Skin of body (tissue), 3 donors: ENCODE measurements at places on chromosomes 7 and 10. TPM values are rescaled to one million over a fixed set of nuclear protein-coding genes. Genes with fewer than 3 reads are reported as not detected.
A peak's percentile ranks its signal among the peaks of the same experiment; 100 is the strongest.

- no peak for DNase-seq
Observed at GRCh38 chr10:123621916-123622315, 44.2 kb upstream of the GPR26 start.

DNA sequence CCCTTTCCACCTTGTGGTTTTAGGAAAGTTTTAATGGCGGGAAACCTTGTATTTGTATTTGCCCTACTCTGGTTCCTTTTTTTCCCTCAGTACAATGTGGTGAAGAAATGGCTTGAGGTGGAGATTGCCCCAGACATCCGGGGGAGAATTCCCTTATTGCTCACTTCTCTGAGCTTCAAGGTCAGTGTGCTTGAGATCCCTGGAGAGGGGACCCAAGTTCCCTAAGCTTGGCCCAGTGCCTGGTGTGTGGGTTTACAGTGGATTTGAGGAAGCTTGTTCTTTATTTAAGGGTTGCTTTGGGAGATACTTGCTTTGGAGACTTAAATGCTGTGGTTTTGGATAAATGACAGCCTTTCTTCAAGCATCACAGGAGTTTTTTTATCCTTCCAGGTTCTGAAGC lies 18.3 kb downstream of the CALHM2 start:
- no peak for DNase-seq

DNA sequence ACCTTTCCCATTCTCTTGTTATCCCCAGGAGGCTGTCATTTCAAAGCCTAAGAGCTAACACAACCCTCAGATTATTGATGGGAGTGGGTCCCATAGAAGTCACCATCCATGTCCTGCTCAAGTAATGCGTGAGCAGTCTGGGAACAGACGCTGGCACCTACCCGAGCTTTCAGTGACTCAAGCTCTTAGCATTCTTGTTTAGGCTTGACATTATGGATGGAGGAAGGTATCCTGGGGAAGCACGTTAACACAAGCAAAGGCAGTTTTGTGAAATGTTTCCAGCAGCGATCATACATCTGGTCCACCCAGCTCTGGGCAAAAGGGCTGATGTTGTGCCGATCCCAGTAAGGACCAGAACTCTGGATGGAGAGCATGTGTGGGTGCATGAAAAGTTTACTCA lies 30.0 kb upstream of the AUTS2 start:
- no peak for DNase-seq

DNA sequence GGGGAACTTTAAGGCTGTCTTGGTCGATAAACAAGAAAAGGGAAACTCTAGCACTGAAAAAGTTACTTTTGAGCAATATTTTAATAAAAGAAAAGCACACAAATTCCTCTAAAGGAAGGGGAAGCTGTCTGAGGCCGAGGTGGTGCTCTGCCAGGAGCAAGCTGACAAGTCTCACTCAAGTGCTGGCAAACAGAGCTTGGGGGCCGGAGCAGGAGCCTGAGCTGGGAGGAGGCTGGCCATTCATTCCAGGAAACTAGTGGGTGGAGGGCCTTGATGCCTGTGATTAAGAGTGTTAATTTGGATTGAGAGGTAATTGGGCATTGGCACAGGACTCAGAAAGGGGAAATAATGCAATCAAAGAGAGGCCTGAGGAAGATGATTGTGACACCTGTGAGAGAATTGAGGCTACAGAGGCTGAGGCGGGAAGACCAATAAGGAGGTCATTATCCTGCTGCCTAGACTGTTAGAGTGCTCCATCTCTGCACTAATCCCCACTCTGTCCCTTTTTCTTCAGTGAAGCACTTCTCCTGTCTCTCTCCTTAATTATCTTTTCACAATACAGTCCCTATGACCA lies 154.9 kb upstream of the COL1A2 start:
- DNase-seq = no peak

DNA sequence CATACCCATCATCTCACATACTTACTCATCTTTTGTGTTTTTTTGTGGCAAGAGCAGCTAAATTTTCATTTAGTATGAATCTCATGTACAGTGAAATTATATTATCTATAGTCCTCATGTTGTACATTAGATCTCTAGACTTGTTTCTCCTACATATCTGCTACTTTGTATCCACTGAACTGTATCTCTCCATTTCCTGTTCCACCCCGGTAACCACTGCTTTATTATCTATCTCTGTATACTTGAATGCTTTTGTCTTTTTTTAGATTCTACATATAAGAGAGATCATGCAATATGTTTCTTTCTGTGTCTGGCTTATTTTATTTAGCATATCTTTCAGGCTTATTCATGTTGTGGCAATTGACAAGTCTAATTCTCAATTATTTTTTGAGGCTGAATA lies 125.1 kb downstream of the ANKRD7 start:
- DNase-seq = no peak

DNA sequence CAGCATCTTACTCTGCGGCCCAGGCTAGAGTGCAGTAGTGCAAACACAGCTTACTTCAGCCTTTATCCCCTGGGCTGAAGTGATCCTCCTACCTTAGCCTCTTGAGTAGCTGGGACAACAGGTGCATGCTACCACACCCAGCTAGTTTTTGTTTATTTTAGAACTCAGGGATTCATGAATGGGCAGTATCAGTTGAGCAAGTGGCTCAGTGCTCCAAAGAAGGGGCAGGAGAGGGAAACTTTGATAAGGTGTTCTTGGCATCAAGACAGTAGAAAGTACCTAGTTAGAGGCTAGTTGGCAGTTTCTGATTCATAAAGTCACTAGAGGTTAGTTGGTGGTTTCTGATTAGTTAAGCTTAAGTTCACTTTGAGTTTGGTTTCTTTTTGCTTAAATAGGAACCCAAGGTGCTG lies 18.4 kb downstream of the TRIM24 start:
- no peak for DNase-seq

DNA sequence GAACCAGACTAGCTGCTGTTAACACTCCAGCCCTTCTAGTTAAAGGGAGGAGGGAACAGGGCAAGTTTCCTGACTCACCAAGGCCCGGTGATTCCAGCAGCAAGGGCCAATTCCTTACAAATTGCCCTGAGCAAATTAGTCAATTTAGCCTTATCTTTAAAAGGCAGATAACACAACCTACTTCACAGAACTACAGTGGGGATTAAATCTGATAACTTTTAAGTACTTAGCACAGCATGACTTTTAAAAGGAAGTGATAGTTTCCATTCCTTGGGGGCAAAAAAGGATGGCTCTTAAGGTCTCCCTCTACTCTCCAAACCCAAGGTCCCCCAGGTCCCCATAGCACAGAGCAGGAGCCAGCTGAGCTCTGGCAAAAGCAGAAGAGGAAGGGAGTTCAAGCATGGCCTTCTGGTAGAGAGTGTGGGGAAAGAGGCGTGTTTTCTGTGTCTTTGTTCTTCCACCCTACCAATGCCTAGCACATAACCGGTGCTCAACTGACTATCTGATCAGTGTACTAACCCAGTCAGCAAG lies 4.0 kb downstream of the CDCA7L start:
- no peak for DNase-seq

DNA sequence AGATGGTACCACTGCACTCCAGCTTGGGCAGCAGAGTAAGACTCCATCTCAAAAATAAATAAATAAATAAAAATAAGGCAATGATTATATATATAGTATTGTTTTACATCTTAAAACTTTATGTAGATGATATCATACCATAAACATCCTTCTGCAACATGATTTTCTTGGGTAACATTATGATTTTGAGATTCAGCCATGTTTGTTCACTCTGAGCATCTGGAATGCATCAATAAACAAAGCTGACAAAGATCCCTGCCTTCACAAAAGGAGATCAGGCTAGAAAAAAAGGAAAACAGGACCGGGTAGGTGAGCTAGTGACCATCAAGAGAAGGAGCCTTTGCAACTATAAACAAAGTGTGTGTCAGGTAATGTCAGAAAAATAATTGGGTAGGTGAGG lies 31.9 kb upstream of the KAT6B start:
- DNase-seq = peak; percentile 36

DNA sequence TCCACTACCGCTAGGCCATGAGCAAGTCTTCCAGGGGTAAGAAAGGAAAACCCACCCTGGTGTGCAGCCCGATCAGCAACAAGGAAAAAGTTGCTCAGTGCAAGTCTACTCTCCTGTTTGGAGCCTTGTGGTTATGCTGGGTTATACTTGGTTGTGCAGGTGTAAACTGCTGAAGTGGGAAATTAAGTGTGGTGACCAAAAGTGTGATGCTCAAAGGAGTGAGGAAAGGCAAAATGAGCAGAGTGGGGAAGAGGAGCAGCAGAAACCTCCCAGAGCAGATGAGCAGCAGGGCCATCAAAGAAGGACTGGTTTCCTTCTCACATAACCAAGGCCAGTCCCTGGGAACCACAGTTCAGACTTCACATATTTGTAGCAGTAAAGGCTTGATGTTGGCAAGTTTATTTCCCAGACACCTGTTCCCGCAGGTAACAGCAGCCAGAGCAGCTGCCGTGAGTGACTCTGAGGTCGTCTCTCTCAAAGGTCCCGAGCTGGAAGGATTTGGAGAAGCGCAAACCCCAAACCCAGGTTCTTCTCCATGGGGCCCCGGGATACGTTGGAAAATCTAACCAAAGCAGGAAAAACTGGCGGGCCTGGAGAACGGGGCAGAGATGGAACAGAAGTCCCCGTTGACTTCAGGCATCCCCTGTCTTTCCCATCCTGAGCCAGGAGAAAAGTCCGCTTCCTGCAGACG lies 607 bp upstream of the SMO start:
- peak; percentile 61 for DNase-seq

GRCh38 chr10:26593896-26594295 lies 103.6 kb upstream of the PDSS1 start:
- no peak for DNase-seq

DNA sequence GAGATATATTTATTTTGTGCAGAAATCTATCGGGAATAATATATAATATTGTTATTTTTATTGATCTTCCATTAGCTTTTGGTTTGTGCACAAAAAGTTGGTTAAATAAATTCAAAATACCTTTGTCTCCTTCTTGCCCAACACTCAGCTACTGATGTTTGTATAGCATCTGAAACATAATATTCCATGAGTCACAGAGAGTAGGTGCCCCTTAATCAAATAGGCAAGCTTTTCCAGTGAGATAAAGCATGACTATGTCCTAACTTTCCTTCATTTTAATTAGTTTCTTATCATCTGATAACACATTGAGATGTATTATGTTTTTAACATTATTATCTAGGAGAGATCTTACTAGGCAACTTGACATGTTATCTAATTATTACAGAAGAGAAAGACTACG lies 432.2 kb downstream of the KIF20B start:
- DNase-seq = no peak

DNA sequence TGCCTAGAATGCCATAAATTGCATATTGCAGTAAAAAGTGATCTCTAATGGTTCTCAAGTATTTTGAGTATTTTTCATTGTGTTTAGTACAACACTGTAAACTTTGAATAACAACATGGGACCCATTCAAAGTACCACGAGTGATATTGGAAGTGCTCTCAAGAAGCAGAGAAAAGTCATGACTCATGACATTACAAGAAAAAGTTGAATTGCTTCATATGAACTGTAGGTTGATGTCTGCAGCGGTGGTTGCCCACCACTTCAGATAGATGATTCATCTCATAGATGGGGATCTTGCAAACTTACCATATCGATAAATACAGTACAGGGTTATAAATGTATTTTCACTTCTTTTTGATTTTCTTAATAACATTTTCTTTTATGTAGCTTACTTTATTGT lies 33.9 kb downstream of the ENTPD1 start:
- DNase-seq = no peak

DNA sequence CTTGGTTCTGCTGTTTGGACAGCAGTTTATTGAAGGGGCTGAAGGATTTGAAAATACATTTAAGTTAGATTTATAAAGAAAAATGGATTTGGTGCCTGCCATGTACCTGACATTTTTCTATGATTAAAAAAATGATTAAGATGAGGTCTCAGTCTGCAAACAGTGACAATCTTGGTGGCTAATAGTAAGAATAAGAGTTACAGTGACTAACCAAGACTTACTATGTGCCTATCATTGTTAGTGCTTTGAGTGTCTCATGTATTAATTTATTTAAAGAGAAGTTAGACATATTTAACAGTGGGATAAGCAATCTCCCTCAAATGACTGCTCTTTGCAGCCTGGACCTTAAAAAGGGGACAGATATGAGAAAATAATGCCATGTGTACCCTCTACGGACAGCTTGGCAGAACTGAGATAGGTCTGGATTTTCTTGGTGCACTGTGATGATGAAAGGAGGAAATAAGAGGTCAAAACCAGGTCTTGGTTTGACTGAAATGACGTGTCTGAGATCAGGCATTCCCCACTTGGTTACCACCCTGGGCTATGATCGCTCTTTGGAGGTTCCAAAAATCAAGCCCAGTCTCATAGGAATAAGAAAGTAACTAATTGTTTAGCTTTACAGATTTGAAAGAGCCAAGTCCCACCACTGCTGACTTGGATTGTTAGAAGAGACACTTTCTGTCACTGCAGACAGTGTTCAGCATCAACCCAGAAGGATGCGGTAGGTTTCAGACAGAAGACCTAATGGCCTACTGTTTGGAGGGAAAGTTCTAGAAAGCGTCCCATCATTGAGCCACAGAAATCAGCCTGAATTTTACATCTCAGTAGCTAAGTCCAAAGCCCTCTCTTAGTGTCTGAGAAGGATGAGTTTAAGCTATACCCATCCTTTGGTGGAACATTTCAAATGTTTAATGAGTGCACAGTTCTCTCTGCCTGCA lies 2.1 kb downstream of the CASP7 start:
- no peak for DNase-seq

GRCh38 chr10:97307866-97308780 lies 10.9 kb upstream of the FRAT1 start:
- DNase-seq = no peak

- no peak for DNase-seq
Observed at GRCh38 chr7:66348531-66348930, 143.4 kb downstream of the TPST1 start.

DNA sequence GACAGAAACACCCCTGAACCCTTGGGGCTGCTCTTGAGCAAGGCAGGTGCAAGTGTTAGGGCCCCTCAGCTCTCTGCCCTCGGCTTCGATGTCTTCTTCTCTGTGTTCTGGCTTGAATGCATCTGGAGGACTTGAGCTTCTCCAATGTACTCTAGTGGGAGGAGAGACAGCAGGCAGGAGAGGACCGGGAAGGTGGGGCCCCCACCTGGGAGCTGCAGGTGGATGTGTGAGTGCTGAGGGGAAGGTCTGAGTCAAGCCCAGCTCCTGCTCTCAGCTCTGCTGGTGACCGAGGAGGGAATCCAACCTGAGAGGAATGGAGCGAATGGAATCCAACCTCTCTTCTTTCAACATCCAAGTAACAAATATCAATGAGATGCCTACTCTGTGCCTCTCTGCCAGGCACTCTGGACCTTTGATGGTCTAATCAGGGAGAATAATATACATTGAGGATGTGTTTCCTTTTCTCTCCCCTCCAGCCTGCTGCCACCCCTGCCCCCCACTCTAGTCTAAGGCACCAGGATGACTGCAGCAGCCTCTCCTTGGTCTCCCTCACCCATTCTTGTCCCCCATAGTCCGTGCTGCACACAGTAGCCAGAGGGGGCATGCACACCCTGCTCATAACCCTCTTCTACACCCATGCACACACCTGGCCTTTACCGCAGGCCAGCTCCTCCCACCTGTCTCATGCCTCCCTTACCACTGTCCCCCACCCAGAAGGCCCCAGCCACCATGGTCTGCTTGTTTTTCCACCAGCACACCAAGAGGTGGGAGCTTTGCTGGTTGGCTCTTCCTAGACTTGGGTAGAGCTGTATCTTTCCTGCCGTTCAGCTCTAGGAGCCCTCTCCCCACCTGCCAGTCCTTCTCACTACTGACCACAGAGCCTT lies 13.6 kb downstream of the TBATA start:
- no peak for DNase-seq

- DNase-seq = no peak
Observed at GRCh38 chr7:41824284-41824683, 121.4 kb upstream of the INHBA start.

The GPER1 gene
- 1.6 TPM for total RNA-seq

The TMEM178B gene
- 0.49 TPM for total RNA-seq

The LRRN3 gene
- total RNA-seq = 2.5 TPM

The MALRD1 gene
- total RNA-seq = 12.8 TPM

The CNNM1 gene
- 0.20 TPM for total RNA-seq

The CLRN3 gene
- 0.39 TPM for total RNA-seq
